Stimulated activated CD4-positive, alpha-beta T cell treated with anti-CD3 and anti-CD28 coated beads, TNF-alpha, amount 100 ng/mL, for 24 hours (primary cell): ENCODE measurements at places on chromosomes 11 and 22.

DNA sequence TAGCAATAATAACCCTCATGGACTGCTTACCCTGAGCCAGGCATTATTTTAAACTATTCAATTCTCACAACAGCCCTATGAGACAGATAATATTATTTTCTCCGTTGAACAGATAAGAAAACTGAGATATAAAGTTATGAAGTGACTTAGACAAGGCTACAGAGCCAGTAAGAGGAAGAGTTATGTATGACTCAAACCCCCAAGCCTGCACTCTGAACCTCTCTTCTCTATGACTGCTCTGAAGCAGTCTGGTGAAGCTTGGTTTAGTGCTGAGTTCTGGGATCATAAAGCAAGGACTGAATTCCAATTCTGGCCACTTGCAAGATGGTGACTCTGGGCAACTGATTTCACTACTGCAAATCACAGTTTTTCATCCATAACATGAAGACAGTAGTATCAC lies 34.5 kb downstream of the TNKS1BP1 start:
- no peak for DNase-seq

DNA sequence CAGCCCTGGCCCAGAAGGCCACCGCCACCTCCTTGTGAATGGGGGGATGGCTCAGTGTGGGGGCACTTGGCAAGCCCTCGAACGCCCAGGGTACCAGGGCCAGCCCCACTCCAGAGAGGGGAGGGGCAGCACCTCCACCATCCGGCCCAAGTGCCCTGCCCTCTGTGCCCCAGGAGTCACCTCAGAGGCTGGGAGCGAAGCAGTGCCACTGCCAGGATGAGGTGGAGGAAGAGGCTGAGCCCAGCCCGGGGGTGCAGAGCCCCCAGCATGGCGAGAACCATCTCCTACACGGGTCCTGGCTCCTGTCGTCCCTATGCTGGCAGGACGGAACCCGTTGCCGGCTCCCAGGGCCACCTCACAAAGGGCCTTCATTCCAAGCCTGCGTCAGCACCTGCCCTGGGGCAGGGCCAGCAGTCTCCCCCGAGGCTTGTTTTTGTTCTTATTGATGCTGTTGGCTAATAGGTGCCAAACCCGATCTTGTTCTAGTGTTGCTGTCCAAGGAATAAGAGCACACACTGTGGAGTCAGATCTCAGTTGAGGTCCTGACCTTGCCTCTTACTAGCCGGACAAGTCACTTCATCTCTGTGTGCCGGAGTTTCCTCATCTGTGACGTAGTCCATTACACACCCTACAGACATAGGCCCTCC lies at the start of gene FREY1:
TSS of gene FREY1 (minus strand) at position 307 of the 647 bp plus-strand sequence. CDS start at position 281, 26 bp downstream.
- DNase-seq = no peak

DNA sequence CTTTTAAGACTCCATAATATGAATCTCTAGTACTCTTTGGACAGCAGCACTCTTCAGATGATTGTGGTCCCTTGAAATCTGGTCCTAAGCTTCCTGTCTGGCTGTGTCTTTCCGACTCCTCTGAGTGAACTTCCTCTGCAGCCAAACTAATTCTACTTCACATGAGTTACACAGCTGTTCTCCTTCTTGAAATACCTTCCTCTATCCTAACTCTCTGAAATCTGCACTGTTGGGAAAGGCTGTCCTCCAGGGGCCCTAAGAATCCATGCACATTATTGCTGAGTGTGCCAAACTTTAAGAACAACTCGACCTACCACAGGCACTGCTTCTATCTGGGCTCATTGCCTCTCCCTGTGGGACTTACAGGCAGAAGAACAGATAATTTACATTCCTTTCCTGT lies 217.3 kb upstream of the ARHGAP42 start:
- DNase-seq = no peak

GRCh38 chr11:104823657-104824056 lies 74.6 kb downstream of the CASP12 start:
- DNase-seq = no peak

GRCh38 chr11:47317064-47317828 lies 35.3 kb downstream of the MYBPC3 start:
- no peak for DNase-seq
